ENCODE measurements at places on chromosomes 3 and 15. TPM values are rescaled to one million over a fixed set of nuclear protein-coding genes. Genes with fewer than 3 reads are reported as not detected.
A peak's percentile ranks its signal among the peaks of the same experiment; 100 is the strongest.

DNA sequence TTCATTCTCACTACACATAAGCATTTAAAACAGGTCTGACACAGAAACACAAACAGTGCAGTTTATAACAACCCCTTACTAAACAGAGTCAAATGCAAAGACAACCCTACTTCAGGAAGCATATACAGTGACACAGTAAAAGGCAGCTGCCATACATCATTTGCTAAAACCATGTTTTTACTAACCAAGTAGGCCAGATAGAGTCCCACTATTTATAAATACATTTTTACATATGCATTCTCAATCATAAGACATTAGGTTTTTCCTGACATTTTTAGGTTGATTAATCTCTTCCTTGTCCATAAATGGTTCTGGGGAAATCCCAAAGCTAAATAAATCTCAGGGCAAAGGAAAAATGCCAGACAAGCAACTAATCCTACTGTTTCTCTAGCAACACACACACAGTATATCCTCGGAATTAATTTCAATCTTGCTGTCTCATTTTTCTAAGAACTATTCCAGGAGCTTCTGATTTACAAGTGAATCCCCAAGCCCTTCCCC lies 39.0 kb downstream of the CHAC1 start:
- peak; percentile 21 for DNase-seq

Gene ZIC4
- not detected for total RNA-seq

- DNase-seq: peak; percentile 56
Observed at GRCh38 chr3:124168271-124168670, 176.3 kb upstream of the ROPN1 start.

Gene KLF15
- 3.2 TPM for total RNA-seq

Gene PROK2
- total RNA-seq: not detected

DNA sequence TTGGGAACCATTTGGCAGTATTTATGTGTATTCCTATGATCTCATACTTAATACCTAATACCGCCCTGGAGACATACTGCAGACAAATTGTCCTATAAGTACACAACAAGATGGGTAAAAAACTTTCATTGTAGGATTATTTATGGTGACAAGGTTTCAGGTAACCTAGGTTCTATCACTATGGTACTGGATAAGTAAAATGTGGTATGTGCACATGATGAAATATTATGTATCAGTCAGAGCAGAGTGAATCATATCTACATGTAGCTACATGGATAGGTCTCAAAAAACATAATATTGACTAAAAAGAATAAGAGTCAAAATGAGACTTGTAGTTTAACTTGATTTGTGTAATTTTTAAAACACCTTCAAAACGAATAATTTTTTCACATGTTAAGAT lies 147.8 kb downstream of the LEKR1 start:
- no peak for DNase-seq

DNA sequence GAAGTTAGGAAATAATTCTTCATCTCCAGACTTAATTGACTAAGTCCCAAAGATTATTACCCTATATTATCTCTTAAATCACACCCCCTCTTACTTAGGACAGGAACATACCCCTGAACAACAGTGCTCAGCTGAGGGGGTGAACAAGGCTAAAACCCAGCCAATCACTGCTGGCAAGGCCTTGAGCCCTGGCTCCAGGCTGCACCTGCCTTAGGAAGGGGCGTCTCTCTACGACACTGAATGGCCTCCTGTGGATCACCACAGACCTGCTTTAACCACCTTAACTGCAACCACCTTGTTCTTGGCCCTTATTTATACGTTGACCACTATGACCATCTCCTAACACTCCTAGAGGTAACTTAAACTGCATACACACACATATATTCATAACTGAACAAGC lies 267.4 kb upstream of the THBS1 start:
- no peak for DNase-seq

DNA sequence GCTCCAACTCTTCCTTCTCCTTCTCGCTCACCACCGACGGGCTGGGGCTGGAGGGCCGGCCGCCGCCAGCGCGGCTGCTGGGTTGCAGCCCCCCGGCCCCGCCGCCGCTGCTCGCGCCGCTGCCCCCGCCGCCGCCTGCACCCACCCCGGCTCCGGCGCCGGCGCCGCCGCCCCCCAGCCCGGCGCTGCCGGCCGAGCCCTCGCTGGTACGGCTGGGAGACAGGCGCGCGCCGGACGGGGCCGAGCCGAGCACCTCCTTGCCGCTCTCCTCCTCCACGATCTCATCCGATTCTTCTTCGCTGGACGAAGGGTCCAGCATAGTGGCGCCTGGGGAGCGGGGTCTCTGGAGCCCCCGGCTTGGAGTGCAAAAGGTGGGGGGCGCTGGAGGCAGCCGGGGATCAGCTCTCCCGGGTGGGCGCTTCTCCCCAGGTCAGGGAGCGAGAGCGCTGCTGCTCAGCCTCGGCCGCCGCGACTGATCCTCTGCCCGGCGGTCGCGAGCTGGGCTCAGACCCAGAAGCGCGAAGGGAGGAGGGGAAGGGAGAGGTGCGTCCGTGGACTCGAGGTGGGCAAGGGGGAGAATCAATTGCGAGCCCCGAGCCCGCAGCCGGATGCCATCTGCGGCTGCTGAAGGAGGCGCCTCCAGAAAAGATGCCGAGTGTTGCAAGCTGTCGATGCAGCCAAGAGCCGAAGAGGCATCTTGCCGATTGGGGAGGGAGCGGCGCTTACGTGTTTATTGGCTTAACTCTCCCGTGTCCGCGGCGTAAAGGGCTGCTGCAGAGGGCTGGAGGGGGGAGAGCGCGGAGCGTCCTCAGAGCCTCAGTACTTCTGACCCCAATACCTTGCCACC lies at the start of gene CADPS:
TSS of gene CADPS (minus strand) at position 706 of the 847 bp plus-strand sequence. CDS start at position 319, 387 bp downstream.
- no peak for DNase-seq

Gene RPL39L
- 33.8 TPM for total RNA-seq

Gene SLC28A2
- not detected for total RNA-seq

GRCh38 chr3:47359323-47359722 lies 21.5 kb upstream of the PTPN23 start:
- DNase-seq: no peak

GRCh38 chr3:12771236-12771635 lies 12.2 kb upstream of the TMEM40 start:
- DNase-seq: no peak

DNA sequence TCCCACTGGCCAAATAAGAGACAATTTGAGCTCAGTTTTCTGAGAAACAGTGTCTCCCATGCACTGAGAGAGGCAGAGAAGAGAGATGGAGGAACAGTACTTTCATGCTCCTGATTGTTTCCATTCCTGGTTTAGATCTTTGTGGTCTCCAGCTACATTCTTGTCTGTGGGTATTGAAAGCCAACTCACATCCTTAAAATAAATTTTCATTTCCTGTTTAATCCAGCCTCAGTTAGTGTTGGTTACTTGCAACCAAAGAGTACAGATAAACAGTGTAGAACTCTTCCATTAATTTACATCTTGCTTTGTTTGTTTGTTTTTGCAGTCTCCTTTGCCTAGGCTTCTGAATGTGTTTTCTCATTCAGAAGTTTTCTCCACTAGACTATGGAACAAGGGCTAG lies 123.7 kb upstream of the CLSTN2 start:
- DNase-seq: no peak

GRCh38 chr3:68428495-68428894 lies 503.9 kb downstream of the TAFA4 start:
- DNase-seq: no peak

DNA sequence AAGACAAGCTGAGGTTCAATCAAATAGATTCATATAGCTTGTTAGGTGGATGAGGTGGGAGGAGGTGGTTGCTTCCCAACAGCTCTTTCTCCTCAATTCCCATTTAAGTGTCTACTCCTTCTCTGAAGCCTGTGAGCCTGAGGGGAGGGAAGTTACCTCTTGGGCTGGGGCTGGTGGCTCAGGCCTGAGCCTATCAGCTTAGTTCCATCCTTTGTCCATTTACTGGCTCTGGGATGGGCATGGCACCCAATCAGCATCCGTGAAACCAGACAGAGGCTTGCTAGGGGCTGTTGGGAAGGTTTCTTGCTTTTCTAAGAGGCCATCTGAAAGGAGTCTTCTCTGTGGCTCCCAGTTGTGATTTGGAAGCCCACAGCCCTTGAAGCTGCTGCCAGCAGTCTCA lies 57.3 kb downstream of the TAMM41 start:
- DNase-seq: no peak

DNA sequence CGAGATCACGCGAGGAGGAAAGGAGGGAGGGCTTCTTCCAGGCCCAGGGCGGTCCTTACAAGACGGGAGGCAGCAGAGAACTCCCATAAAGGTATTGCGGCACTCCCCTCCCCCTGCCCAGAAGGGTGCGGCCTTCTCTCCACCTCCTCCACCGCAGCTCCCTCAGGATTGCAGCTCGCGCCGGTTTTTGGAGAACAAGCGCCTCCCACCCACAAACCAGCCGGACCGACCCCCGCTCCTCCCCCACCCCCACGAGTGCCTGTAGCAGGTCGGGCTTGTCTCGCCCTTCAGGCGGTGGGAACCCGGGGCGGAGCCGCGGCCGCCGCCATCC lies 1.1 kb upstream of the SETD5 start:
- peak; percentile 94 for DNase-seq

- DNase-seq: no peak
Observed at GRCh38 chr3:160982491-160982890, 122.7 kb downstream of the B3GALNT1 start.

- no peak for DNase-seq
Observed at GRCh38 chr15:25719101-25719985, 143.8 kb downstream of the ATP10A start.

Gene UROC1
- total RNA-seq: not detected

DNA sequence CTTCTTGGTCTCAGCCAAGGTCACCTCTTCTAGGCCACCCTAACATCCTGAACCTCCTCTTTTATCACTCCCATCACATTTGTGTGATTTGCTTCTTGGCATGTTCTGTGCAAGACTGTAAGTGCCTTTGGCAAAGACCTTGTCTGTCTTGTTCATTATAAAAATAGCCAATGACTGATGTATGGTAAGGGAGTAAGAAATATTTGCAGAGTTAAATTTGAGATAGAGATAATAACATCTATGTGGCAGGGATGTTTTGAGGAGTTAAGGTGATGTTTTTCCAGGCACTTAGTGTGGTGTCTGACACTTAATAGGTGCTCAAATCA lies 202.3 kb downstream of the CADPS start:
- DNase-seq: no peak

DNA sequence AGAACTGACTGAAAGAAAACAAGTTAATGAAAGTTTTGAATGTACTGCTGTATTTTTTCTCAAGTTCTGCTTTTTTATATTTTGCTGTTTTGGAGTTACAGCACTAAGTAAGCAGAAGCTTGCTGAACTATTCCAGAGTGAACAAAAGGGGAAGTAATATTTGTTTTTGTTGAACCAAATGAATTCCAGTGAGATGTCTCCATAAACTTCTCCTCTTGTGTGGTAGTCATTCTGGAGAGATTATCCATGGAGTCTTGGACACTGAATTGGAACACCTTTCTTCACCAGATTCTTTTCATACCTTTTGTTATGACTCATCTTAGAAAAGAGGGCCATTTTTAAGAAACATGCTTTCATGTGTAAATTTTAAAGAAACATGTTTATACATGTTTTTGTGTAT lies 8.8 kb downstream of the ANKUB1 start:
- peak; percentile 90 for DNase-seq

GRCh38 chr3:142987080-142987700 lies 14.2 kb upstream of the U2SURP start:
- peak; percentile 70 for DNase-seq

Measured in fibroblast of the aortic adventitia (primary cell).